ENCODE measurements at places on chromosomes 6 and 20.

DNA sequence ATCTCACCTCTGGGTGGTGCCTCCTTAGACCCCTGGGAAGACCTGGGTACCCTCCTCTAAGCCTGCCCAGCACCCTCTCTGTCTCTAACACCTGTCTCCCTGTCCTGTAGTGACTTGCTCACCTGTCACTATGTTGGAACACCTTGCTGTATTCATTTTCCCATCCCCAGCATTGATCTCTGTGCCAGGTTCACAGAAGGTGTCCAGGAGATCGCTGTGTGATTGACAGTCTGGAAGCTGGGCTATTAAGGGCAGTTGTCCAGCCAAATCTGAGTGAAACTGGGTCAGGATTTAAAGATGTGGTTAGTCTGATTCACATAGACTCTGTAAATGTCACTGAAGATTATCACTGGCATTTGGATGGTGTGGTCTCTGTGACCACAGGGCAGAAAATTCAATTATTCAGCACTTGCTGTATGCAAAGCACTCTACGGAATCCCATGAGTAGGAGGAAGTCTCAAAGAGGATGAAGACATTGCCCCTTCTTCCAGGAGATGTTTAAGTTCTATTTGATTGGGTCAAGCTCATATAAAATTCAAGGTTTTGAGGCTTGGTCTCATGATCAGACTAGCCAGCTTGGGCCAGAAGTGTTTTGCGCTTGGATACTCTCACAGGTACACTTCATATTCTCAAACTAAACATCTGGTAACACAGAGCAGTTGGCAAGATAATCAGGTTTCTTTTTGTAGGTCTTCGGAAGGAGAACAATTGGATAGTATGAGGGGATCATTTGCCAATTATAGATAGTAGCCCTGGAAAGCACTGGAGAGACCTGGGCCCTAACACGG lies 57.8 kb upstream of the TAGAP start:
- no peak for DNase-seq

DNA sequence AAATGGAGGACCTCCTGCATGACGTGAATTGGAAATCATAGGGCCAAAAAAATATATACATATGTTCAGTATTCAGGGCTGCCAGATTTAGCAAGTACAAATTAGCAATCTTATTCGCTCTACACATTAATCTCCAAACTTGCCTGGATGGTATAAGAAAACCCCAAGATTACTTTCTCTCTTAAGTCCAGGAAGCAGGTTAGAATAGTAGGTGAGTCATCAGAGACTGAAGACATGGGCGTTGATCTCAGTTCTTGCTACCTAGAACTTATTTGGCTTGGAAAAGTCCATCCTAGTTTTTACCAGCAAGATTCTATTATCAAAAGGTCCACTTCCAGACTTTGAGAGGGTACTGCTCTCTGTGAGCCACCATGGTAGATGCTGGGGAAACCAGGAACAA lies 47.4 kb downstream of the GPR63 start:
- no peak for DNase-seq

- no peak for DNase-seq
These were observed 1144.2 kb downstream of the EPHA7 start for GRCh38 chr6:92275150-92275549.

DNA sequence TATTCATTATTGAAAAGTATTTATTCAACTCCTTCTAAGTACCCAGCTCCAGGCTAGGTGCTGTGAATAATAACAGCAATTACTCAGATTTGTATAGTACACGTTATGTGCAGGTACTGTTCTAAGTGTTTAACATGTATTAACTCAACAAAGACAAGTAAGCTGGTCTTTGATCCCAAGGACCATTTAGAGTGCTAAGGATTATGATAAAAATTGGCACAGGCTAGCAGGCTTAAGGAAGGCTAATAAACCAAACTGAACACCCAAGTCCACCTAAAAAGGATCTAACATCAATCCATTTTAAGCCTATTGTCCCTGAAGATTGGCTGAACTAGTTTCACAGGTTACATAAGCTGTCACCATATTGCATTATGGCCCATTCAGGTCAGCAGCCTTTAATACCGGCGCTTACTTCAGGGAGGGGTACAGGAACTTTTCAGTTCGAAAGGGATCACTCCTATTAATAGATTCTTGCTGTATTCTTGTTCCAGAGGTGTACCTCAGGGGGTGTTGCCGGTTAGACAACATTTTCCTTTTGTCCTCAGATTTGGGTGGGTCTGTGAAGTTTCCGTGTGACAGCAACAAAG lies 99.0 kb upstream of the GMDS start:
- no peak for DNase-seq

DNA sequence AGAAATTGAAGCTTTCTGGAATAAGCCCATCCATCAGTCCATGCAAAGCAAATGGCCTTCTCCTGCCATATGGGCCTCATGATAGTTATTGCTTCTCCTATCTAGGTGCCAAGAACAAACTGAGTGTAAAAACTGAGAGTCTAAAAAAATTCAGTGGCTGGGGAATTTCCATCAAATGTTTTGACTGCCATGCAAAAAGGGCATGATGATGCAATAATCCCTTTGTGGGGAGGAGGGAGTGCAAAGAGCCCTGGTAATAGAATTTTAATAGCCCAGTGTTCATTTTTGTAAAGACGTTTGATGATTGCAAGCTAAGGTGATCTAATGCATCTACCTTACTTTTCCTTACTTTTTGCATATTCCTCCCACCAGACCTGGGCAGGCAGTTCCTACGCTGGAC lies 683.7 kb downstream of the EPM2A start:
- DNase-seq = peak; percentile 26

- peak; percentile 83 for DNase-seq
These were observed 40.0 kb upstream of the CLDN20 start for GRCh38 chr6:155223646-155224451.

- DNase-seq = peak; percentile 70
These were observed 110.2 kb upstream of the ZNF184 start for GRCh38 chr6:27582928-27583725.

DNA sequence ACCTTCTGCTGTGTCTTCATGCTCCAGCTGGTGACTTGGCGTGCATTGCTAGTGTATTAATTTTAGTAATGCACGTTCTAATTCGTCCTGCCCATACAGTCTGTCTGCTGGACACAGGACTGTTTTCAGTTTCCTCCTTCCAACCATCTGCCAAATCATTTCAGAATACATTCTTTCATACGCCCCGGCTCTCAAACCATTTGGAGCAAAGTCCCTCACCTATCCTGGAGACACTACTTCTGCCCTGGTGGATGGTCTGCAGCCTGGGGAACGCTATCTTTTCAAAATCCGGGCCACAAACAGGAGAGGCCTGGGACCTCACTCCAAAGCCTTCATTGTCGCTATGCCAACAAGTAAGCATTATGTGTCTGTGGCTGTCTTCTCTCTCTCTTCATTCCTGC lies 60.5 kb downstream of the FNDC1 start:
- no peak for DNase-seq

DNA sequence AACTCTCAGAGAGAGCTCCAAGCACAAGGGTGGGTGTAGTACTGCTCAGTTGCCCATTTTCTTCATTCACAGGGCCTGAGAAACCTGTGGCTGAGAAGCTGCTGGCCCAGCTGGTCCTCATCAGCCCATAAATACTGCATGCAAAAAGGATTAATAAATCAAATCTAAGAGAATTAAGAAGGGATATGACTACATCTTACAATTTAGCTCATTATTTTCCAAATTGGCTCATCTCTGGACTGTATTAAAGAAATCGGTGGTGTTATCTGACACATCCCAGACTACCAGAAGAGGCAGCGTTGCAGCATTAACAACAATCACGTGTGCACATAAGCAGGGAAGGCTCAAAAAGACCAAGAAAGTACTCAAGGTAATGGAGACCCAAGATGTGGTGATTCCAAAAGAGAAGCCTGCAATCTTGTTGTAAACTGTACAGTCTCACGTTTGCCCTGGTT lies 90.7 kb downstream of the CD24 start:
- DNase-seq = no peak

GRCh38 chr20:24965065-24965919 lies 16.2 kb downstream of the CST7 start:
- DNase-seq = no peak

- DNase-seq = no peak
These were observed 161.7 kb downstream of the DTNBP1 start for GRCh38 chr6:15500901-15501825.

DNA sequence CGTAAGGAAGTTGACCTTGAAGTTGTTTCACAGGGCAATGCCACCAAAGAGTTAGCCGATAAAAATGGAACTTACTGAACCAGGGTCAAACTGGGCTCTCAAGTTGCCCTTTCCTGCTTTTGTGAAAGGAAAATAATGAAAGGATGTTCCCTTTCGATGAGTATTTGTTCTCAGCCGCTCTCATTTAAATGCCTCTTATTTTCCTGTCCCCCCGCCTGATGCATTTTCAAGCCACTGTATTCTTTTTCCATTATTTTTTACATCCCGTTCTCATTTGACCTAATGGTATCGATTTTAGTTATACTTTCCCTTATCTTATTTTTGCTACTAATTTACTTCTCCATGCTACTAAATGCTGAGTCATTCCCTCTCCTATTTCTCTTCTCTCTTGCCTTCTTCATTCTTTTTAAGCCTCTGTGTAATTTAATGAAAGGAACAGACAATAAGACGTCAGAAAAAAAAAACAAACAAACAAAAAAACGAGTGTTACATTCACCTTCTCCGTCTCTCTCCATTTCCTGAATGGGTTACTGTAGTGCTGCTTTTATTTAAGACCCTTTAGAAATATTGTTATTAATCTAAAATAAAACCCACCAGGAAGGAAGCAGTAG lies 655 bp upstream of the NDUFAF4 start:
- peak; percentile 34 for DNase-seq

DNA sequence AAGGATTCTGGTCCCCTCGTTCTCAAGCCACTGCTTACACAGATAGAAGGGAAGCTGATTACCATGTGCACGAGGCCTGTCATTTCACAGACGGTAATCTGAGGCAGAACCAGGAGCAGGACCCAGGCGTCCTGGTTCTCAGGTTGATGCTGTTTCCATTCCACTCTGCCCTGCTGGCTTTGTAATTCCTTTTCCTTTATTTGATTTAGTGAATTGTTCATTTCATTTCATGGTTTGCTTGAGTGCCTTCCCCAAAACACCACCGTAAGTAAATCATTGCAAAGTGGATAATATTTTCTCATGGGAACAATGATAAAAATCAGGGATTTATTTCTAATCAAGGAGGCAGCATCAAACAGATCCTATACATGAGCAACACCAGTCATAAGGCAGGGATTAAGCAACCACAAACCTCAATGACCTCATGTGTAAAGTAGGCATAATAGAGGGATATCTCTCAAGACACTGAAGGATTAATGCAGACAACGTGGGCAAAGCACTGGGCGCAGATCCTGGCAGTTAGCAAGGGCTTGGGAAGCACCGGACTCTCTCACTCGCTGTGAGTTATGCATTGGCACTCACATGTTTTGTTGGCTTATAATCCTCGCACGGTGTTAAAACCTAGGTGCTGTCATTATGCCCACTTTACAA lies 229.5 kb upstream of the FOXQ1 start:
- peak; percentile 65 for DNase-seq

DNA sequence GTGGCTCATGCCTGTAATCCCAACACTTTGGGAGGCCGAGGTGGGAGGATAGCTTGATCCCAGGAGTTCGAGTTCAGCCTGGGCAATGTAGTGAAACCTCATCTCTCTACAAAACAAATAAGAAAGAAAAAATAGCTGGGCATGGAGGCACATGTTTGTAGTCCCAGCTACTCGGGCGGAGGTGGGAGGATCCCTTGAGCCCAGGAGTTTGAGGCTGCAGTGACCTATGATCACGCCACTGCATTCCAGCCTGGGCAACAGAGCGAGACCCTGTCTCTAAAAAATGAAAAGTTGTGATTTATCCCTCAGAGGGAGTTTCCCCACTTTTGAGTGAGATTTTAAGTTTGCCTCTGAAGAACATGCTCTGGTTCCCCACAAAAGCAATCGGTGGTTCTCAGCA lies 17.4 kb upstream of the BMP7 start:
- DNase-seq = no peak

GRCh38 chr20:19056909-19057308 lies 155.5 kb upstream of the SLC24A3 start:
- DNase-seq = peak; percentile 1
